ENCODE measurements at places on chromosomes 16 and 17.
A peak's percentile ranks its signal among the peaks of the same experiment; 100 is the strongest.

GRCh38 chr17:62898239-62898864 is 67.7 kb upstream of the TANC2 start:
- DNase-seq: no peak

DNA sequence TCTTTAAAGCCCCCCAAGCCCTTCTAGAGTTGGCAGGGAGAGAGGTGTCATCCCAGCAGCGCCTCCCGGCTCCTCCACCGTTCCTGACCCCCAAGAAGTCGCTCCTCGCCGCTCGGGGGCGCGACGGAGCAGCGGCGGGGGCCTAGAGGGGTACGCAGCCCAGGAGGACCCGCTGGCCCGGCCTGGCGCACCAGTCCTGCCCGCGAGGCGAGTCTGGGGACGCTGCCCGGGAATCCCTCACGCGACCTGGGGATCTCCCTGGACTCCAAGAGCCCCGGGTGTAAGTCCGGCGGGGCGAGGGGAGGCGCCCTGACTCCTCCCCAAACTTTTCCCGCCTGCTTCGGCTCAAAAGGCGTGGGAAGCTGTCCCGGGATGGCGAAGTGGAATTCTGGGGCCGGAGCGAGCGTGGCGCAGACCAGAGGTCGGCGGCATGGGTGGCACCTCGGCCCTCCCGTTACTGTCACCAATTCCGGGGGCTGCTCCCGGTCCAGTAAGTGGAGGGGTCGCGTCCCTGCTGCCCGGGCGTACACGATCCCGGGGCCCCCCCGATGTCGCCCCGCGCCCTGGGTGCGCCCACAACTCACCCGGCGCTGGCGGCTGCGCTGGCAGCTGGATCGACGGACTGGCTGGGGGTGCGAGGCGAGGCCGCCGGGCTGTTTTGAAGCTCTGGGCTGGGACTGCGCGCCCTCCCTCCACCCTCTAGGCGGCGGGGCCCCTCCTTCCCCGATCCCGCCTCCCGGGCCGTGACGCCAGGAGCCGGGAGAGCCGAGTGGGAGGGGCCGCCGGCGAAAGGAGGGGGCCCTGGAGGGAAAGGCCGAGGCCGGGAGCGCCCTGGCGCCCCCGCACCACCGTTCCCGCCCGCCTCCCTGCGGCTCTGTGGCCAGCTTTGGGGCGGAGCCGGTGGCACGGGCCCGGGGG is at the start of gene EMP2:
Gene EMP2, minus strand, starts transcription at position 634 of the 918 bp plus-strand sequence. CDS start 32,981 bp downstream, outside the sequence.
- peak; percentile 90 for DNase-seq

- no peak for DNase-seq
These were observed 124.5 kb upstream of the LHX1 start for GRCh38 chr17:36812762-36813161.

GRCh38 chr17:74032222-74032621 is 171.3 kb upstream of the RPL38 start:
- DNase-seq: no peak

- no peak for DNase-seq
These were observed 5.8 kb upstream of the OGFOD3 start for GRCh38 chr17:82424001-82424862.

DNA sequence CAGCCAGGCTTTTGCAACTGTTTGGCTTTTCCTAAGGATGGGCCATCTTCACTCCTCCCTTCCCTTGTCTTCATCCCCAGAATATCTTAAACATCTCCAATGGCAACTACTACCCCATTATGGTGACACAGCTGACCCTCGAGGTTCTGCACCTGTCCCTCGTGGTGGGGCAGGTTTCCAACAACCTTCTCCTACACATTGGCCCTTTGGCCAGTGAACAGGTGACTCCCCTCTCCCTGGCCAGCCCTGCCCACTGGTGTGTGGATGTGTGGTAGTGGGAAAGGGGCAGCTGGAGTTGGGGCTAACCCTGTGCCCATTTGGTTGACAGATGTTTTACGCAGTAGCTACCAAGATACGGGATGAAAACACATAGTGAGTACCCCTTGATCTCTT is 4.7 kb downstream of the TMEM106A start:
- DNase-seq: no peak

- no peak for DNase-seq
These were observed 21.9 kb downstream of the ORC6 start for GRCh38 chr16:46711106-46712058.

GRCh38 chr17:44176671-44177501 is 6.4 kb downstream of the ASB16 start:
- DNase-seq: no peak

DNA sequence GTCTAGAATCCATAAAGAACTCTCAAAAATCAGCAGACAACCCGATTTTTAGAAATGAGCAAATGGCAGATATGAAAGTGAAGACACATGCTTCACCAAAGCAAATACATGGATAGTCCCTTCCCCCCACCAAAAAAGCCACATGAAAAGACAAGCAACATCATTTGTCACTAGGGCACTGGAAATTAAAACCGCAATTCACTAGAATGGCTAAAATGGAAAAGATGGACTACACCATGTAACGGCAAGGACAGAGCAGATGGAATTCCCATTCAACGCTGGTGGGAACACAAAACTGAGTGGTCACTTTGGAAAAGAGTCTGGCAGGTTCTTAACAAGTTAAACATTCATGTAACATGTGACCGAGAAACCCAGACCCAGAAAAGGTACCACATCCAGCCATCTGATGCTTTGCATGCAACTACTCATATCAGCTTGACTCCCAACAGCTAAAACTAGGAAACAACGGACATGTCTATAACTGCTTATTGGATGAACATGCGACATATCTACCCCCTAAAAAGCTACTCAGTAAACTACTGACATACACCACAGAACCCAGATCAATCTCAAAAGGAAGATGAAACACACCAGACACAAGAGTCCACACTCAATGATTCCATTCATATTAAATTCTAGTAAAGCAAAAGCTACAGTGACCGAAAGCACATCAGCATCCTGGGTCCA is 132.6 kb downstream of the ZNF778 start:
- DNase-seq: no peak

- no peak for DNase-seq
These were observed 161.0 kb downstream of the FTO start for GRCh38 chr16:53864819-53865493.
